ENCODE measurements at places on chromosomes 13 and 19. TPM values are rescaled to one million over a fixed set of nuclear protein-coding genes. Genes with fewer than 3 reads are reported as not detected.

- peak; percentile 52 for DNase-seq
These were observed 643 bp downstream of the SLC7A1 start for GRCh38 chr13:29594710-29595379.

DNA sequence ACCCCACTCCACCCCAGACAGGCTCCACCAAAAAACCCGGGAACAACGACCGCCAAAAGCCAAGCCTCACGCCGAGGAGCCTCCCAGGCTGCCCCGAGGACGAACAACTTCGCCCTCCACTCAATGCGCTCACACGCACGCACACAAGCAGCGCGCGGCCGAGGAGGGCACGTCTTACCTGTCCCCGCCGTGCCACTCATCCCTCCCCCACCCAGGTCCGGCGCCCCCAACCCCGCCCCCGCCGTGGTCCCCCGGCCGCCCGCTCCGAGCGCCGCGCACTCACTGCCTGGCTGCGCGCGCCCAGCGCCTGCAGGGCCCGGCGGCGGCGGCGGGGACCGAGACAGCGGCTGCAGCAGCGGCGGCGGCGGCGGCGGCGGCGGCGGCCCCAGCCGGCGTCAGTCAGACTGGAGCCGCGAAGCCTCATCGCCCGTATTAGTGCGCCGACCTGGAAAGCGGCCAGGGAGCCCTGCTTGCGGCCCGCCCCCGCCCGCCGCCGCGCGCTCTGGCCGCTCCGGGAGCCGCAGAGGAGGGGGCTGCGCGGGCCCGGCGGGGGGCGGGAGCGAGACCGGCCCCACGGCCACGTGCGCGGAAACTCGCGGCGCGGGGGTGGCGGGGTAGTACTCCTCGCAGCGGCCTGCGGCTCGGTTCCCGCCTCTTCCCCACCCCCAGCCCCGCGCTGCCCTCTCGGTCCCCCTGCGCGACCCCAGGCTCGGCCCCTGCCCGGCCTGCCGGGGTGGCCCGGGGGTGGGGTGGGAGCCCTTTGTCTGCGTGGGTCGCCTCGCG is at the start of gene SMAD9:
TSS of gene SMAD9 (minus strand) at position 406 of the 783 bp plus-strand sequence. CDS start 40,549 bp downstream, outside the sequence.
- DNase-seq, result peak; percentile 83

- peak; percentile 91 for DNase-seq
These were observed 3.5 kb downstream of the ANGPTL4 start for GRCh38 chr19:8367327-8368001.

DNA sequence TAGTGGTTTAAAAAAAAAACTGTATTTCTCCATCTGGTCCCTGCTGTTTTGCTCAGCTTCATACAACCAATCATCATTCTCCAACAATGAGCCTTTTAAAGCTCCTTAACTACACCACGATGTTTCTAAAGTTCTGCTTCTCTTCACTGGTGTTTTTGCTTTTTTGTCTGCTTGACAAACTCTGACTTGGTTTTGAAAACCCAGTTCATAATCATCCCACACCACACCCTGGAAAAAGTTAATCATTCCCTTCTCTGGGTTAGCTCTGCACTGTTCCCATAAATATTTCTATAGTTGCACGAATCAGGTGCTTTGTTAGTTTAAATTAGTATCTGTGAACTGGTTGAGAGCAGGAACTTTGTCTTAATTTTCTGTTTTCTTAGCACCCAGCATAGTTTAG is 217.1 kb downstream of the ENOX1 start:
- DNase-seq, result no peak

DNA sequence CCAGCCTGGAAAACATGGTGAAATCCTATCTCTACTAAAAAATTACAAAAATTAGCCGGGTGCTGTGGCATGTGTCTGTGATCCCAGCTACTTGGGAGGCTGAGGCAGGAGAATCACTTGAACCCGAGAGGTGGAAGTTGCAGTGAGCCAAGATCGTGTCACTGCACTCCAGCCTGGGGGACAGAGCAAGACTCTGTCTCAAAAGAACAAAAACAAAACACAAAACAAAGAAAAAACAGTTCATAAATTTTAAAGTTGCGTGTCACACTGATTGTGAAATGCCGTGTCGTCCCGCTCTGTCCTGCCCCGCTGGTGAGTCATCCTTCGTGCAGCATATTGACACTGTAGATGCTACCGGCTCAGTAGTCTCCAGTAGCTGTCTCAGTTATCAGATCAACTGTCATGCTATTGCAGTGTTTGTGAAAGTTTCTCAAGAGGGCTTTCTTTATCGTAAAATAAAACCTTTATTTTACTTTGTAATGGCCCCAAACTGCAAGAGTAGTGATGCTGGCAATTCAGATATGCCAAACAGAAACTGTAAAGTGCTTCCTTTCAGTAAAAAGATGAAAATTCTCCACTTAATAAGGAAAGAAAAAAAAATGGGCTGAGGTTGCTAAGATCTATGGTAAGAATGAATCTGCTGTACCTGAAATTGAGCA is 36.4 kb upstream of the IGFL1 start:
- DNase-seq, result no peak

GRCh38 chr19:45473367-45473681 is 5.5 kb downstream of the FOSB start:
- no peak for DNase-seq

DNA sequence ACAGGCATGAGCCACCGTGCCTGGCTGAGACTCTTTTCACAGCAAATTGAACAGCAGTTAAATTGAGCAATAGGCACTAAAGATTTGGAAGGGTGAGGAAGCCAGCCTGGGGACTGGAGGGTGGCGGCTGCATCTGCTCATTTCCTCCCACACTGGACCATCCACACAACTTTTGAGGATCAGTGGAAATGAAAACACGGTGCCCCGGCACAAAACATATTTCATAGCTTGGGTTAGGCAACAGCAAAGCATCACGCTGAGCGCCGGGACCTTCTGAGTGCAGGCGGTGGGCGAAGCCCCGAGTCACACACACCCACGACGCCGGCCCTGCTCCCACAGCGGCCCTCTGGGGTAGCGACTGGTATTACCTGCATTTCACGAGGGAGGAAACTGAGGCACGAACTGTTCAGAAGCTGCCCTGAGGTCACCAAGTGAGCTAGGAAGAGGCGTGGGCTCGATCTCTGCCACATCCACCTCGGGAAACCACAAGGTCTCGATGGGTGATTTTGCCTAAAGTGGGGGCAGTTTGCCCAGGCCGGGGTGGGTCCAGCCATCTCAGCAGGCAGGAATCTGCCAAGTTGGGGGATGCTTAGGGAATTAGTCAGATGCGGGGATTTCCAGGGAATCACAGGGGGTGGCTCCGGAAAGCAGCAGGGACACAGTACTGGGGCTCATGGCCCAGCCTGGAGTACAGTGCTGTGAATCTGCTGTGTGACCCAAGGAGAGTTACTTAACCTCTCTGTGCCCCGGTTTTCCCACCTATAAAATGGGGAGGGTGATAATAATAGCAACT is 3.5 kb upstream of the SBNO2 start:
- DNase-seq, result no peak

DNA sequence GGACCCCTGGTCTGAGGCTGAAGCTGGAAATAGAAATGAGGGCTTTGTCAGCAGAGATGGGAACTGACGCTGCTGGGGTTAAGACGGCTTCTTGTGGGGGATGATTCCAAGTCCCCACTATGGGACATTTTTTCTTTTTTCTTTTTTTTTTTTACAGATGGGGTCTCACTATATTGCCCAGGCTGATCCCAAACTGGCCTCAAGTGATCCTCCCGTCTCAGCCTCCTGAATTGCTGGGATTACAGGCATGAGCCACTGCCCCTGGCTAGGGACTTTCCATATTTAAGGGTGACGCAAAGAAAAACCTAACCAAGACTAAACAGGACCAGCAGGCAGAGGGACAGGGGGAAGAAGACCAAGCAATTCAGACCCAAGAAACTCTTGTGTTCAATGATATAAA is 10.0 kb downstream of the LRFN3 start:
- DNase-seq, result no peak

DNA sequence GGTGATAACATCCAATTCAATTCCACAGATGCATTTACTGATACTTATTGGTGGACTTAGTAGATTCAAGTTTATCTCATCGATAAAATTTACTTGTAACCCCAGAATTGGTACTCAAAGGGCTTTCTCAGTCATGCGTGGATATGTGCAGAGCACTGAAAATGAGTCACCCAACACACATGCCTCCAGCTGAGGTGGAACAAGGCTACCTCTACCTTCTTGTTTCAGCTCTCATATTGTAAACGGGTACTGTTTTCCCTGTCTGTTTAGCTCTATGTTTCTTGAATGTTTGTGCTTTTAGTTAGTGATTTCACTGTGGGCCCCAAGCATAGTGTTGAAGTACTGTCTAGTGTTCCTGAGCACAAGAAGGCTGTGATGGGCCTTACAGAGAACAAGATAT is 1.5 kb downstream of the LRRC63 start:
- no peak for DNase-seq

- DNase-seq, result no peak
These were observed 146.7 kb downstream of the SOX1 start for GRCh38 chr13:112213467-112214255.

- no peak for DNase-seq
These were observed 213.5 kb downstream of the FGF9 start for GRCh38 chr13:21884299-21884909.

- DNase-seq, result no peak
These were observed 37.0 kb upstream of the CCNA1 start for GRCh38 chr13:36395280-36395679.

- no peak for DNase-seq
These were observed at the start of gene PRR36 for GRCh38 chr19:7874076-7874896. PRR36 (minus strand) TSS chr19:7874390; CDS start chr19:7873689, 701 bp downstream.

- DNase-seq, result no peak
These were observed 318.3 kb downstream of the FOXO1 start for GRCh38 chr13:40348096-40348679.

The SULT2A1 gene
- not detected for total RNA-seq

The CYP4F2 gene
- not detected for total RNA-seq

The STOML3 gene
- not detected for total RNA-seq

The MUC16 gene
- total RNA-seq, result not detected

The FAM83E gene
- not detected for total RNA-seq

The MCEMP1 gene
- total RNA-seq, result 0.60 TPM

The ATXN8OS gene
- total RNA-seq, result not detected

The CBY2 gene
- total RNA-seq, result not detected

The C2CD4C gene
- total RNA-seq, result 0.63 TPM
